MCF 10A (cell line): ENCODE measurements at places on chromosomes 3 and 15.
A peak's percentile ranks its signal among the peaks of the same experiment; 100 is the strongest.

GRCh38 chr3:160697637-160698380 lies 20.8 kb downstream of the ARL14 start:
- peak; percentile 50 for DNase-seq

DNA sequence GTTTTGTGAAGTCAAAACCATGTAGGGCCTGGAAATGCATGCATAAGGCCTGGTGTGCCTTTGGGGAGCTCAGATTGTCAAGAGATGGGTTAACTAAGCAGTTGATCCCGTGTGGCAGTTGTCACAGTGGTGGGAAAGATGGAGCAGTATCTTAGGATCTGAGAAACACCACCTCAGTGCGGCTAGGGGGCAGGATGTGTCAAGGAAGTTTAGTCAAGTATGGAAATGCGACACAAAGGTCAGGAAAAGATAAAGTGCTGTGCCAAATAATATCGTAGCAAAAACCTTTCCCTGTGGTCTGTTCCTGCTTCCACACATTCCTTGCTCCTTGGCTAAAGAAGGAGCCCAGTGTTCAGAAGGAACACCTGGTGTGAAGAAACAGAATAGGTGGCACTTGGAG lies 396.4 kb downstream of the EDEM1 start:
- no peak for DNase-seq

DNA sequence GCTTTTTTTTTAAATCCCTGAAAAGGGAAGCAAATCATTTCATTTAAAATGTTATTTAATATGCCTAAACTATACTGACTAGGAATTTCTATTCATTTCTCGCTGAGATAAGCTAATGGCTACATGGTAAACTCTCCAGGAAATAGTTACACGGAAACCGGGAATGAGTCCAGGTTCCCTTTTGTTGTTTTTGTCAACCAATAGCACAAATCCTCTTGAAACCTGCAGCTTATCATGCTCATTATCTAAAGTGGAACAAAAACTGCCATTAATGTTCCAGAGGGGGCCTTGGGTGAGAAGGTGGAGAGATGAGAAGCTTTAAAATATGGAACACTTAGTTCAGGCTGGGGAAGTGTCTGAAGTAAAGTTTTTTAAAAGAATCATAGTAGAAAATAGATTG lies 113.5 kb upstream of the ALCAM start:
- no peak for DNase-seq

- no peak for DNase-seq
Measured at GRCh38 chr15:26355472-26356074, 417.3 kb downstream of the GABRB3 start.

- peak; percentile 34 for DNase-seq
Measured at GRCh38 chr15:72116731-72117485, 1.0 kb downstream of the MYO9A start.

DNA sequence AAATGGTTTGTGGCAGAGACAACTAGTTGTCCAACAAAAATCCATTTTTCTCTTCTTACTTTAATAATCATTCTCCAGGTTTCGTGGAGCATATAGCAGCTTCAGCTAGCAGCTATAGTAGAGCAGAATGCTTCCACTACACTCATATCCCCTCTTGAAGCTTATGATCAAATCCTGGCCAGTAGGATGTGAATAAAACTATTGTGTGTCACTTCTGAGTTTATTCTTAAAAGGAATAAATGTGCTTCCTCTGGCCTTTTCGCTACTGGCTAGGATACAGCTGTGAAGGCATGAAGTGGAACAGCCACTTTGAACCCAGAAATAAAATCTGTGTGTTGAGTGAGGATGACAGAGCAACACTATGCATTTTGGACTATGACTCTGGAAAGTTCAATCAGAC lies 7.8 kb upstream of the CPOX start:
- no peak for DNase-seq

GRCh38 chr3:16589867-16590624 lies 15.2 kb downstream of the DAZL start:
- no peak for DNase-seq

DNA sequence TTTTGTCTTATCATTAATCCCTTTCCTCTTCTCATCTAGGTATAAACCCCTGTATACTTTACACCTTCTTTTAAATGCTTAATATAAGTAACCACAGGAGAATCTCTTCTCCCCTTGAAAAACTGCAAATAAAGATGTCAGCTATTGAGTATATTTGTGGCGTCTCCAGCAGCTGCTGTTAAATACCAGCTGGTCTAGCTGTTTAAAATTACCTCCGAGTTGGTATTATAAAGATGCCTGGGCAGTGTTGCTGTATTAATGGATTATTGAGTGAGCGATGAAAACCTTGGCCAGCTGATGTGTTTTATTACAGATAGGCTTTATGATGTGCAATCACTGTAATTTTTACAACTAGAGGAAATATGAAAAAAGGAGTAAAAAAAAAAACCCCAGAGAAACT lies 388.1 kb downstream of the TBC1D5 start:
- DNase-seq: no peak

GRCh38 chr15:67892559-67893377 lies 52.9 kb upstream of the RNU6-1 start:
- DNase-seq: no peak

DNA sequence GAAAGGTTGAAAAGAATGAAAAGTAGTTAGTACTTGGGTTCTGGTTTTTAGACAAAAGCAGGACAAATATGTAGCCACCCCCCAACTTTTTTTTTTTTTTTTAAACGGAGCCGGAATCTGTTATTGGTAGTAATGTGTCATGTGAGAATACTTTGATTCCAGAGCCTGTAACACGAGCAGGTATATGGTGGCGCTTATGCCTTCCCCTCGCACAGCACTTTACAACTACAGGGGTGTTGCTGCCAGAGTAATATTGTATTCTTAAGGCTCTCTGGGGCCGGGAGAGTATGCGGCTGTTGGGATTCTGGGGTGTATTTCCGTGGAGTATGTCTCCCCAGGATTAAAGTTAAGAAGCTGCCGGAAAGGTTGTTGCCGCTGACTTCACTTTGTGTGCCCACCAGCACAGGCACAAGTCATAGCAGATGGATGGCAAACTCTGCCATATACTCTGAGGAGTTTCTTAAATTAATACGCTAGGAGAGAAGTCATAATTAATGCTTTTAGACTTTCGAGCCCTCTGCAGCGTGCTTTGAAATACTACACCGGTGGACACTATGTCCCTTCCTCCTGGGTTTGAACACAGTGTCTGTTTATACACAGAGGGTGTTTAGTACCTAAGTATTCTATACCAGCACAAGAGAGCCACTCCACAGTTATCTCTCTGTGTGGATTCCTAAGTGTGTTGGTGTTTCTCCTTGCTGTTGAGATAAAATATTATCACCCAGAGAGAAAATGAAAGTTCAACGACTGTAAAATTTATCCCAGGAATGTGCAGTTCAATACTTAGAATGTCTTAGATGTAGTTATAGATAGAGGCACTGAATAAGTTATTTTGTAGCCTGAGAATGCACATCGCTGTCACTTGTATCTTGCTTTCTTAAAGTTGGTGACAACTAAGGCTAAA lies 1.4 kb downstream of the MBNL1 start:
- peak; percentile 72 for DNase-seq

DNA sequence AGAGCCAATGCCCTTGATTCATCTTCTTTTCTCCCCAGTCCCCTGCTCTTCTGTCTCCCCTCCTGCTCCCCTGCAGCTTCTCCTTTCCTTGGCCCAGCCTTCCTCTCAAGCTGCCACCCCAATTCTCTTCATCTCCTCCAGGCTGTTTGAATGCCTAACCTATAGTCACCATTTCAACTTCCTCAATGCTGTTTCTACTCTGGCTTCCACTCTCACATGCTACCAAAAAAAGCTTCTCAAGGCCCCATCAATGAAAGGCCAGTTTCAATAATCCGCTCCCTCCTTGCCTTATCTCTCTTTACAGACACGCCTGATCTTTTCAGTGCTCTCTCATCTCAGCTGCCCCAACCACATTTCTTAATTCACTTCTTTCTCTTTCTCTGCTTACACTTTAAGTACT lies 212.2 kb upstream of the GPR149 start:
- DNase-seq: no peak
